A549 treated with Hydrocortisone at 1 μM for 4 hours (cell line): ENCODE measurements at places on chromosomes 7 and 10. TPM values are rescaled to one million over a fixed set of nuclear protein-coding genes. Genes with fewer than 3 reads are reported as not detected.

CTAGE4 gene
- 0.03 TPM in 1 of 5 replicates, not detected in the others for total RNA-seq

ANK3 gene
- total RNA-seq = 0.59 to 0.99 TPM (median 0.89 TPM) in 5 replicates

TMEM26 gene
- total RNA-seq = 0.01 to 0.07 TPM (median 0.05 TPM) in 4 of 5 replicates, not detected in the other

NOBOX gene
- total RNA-seq = not detected in 5 replicates

LUC7L2 gene
- 34.9 to 44.6 TPM (median 37.5 TPM) in 5 replicates for total RNA-seq
